ENCODE measurements at places on chromosomes 2 and 18. TPM values are rescaled to one million over a fixed set of nuclear protein-coding genes. Genes with fewer than 3 reads are reported as not detected.

Gene ITGB6
- not detected for total RNA-seq

GRCh38 chr2:147610496-147611040 is 234.3 kb upstream of the ACVR2A start:
- no peak for DNase-seq

Gene RTKN
- total RNA-seq, result 0.37 TPM

DNA sequence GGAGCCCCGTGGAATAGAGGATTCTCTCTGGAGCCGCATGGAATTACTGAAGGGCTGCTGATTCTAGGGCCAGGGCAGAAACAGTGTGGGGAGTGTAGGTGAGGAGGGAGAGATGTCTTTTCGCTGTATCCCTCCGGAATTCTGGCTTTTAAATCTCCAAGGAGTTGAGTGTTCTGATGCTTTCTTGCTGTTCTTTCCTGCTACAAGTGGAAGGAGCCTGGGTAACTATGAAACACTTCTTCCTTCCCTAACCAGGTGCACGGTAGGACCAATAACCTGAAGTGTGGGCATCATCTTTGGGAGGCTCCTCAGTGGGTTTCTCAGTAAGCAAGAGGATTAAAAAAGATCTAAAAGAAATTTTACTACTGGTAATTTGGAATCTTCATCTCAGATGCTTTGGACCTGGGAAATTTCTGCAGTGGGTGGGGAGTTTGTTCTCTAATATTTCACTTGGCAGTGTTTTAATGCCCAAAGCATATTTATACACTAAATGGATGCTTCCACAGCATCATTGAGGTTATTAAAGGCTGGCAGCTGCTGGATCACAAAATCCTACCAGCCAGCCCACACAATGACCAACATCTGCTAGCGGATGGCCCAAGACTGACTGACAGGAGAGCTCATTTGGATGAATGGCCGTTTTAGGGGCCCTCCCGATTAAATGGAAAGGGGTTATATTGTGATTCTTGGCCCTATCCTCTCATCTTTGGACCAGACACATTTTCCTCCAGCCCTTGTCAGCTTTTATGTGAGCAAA is 2.1 kb downstream of the EML6 start:
- DNase-seq, result no peak

DNA sequence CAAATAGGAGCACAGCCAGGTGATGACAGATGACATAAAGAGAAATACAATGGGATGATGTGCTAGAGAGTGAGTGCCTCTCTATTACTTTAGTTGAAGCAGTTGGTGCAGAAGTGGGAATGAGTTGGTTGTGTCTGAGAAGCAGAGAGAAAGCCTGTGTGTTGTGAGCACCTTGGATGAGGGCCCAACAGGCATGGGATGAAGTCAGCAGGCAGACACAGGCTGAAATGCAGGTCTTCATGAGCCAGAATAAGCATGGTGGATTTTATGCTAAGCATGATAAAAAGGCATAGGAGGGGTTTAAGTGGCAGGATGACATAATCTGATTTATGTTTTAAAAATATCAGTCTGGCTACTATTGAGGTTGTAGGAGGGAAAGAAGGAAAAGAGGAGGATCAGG is 71.5 kb downstream of the KLHL14 start:
- DNase-seq, result no peak

DNA sequence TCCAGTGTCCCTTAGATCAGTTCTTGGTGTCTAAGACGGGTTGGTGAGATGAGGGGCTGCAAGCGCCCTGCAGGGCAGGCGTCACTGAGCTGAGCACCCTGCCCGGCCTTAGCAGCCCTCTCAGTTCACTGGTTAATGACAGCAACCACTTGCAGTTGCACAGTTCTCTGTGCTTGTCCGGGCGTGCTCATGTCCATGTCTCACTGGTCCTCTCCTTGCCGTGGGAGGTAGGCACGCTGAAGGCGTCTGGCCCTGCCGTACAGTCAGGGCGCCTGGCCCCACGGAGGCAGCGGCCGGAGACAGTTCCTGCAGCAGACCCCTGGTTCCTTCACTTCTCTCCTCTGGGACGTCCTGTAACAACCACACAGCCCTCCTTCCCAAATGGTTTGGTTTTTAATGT is 75.3 kb downstream of the ARHGEF4 start:
- DNase-seq, result no peak

Gene ADAM23
- total RNA-seq, result not detected

- DNase-seq, result no peak
Measured at GRCh38 chr2:136001131-136001530, 15.7 kb upstream of the DARS1 start.

Gene PDE11A
- not detected for total RNA-seq

DNA sequence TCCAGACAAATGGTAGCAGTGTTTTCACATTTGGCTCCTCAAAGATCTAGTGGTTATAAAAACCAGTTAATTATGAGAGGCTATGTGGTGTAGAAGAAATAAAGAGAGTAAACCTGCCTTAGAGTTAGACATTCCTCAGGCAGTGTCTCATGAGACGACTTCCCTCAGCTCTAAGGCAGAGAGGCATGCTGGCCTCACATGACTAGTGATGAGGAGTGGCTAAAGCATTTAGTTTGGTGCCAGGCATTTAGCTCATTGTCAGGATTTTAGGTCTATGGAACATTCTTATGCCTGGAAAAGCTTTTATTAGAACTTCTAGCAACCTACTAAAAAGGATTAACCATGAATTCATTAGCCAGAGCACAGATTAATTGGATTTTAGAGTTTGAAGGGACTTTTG is 90.3 kb downstream of the RPRM start:
- no peak for DNase-seq

DNA sequence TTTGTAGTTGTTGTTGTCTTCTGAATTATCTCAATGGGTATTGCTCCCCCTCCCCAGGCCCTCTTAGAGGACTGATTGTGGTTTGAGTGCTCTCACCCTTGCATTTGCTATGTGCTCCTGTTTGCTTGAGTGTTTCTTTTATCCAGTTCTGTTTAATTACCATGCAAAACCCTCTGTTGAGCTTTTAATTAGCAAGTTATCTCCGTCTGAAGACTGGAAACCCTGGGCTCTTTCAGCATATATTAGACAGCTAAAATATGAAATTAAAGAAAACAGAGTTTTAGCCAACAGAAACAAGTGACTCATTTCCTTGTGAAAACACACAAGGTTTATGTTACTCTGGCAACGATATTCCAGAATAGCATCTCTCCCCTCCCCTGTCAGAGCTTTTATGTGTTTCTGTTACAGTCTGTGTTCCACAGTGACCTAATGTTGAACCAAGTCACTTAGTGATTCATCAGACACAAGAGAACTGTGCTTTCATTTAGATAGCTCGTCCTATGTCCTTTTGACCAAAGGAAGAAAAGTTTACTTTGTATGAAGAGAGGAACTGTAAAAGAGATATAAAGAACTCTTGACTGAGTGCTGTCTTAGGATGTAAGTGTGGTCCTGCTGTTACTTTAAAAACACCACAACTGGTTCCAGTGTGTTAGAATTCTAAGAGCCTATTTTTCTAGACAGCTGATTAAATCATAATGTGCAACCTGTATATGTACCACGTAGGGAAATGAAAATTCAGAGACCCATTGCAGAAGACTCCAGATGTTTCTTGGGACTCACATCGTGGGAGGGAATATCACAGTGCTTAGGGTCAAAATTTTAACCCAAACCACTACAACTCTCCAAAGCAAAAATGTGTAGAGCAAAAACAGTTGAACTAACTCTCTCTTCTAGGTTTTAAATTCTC is 172.8 kb upstream of the RBMS1 start:
- DNase-seq, result no peak

DNA sequence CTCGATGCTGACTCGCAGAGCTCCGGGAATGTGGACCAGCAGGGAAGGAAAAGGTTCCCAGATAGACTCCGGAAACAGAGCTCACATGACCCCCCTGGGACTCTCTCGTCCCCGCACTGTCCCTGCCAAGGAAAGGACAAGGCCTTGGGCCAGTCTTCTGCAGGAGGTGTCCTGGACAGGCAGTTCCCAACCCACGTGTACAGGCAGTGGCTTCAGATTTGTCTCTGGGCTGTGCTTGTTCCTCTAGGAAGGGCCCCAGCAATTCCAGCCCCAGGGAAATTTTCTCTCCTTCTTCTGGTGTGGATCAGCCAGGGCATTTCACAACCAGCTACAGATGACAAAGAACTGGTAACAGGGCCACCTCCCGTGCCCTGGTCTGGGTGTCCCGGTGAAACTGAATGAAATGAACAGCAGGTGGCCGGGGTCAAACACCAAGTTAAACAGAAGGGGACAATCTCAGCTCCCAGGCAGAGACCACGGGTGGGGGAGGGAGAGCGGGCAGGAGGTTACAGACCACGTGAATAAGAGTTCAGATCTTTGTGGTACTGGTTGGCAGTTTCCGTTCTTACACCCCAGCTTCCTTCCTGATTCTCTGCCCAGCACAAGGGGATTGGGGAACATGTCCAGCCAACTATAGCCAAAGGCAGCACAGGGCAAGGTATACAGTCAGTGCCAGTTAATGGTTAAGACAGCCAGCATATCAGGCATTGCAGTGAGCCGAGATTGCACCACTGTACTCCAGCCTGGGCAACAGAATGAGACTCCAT is 52.2 kb upstream of the CAB39 start:
- peak; percentile 78 for DNase-seq

Gene DYNAP
- total RNA-seq, result not detected

DNA sequence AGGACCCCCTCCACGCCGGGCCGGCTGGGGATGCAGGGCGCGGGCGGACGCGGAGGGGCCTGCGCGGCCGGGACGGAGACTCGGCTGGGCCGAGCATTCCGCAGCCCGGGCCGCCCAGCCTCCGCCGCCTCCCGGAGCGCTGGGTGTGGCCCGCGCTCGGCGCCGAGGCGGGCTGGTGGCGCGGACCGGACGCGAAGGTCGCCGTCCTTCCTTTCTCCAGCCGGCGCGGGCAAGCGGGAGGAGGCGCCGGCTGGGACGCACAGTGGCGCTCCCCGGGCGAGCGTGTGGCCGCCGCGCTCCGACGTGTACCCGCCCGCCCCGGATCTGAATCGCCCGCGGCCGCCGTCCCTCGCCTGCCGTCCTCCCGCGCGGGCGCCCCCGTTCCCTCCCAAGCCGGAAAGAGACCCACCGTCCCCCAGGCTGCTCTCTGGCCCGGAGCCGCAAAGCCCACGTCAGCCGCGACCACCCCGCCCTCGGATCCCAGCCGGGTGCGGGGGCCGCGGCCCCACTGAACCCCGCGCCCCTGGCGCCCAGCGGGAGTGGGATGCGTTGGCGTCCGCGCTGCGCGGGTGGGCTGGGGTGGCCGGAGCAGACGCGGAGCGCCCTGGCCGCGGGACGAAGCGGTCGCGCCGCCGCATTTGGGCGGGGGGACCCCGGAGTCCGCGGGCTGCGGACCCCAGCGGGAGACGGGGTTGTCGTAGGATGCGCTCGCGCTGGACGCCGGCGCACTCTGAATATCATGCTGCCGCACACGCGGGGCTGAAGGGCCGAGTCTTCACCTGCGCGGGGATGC is 634 bp downstream of the SPATS2L start:
- peak; percentile 30 for DNase-seq

DNA sequence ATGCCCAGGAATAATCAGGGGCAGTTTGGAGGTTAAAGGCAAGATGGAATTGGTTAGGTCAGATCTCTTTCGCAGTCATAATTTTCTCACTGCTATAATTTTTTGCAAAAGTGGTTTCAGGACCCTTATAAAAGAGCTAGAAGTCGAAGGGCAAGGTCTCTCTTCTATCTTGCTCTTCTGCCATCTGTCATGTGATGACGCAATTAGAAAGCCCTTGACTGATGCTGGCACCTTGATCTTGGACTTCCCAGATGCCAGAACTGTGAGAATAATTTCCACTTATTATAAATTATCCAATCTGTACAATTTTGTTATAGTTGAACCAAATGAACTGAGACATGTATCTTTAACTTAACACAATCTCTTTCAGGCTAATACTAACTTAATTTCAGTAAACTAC is 6.3 kb upstream of the RALBP1 start:
- no peak for DNase-seq
